NCI-H460 (cell line): ENCODE measurements at places on chromosomes 16 and 17. TPM values are rescaled to one million over a fixed set of nuclear protein-coding genes. Genes with fewer than 3 reads are reported as not detected.

The ATP2C2 gene
- total RNA-seq = not detected in 2 replicates

- DNase-seq = no peak
Measured at GRCh38 chr17:57485916-57486881, 229.9 kb downstream of the MSI2 start.

The HOXB9 gene
- total RNA-seq = 22.2 and 24.7 TPM in 2 replicates

GRCh38 chr16:2842340-2843000, 12.4 kb downstream of the ZG16B start:
- DNase-seq = no peak

DNA sequence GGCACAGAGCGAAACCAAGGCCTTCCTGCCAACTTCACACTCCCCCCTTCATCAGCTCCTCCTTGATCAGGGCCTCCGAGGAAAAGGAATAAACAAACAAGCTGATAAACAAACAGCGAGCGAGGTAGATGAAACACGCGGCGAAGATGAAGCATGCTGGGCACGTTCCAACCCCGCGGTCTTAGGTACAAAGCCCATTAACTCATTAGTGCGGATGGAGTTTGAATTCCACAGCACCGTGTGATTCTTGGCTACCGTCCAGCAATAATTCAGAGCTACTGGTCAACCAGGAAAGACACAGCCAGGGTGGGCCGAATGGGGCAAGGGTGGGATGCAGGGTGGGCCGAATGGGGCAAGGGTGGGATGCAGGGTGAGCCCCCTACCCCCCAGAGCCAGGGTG, 67.3 kb downstream of the RBFOX3 start:
- no peak for DNase-seq

DNA sequence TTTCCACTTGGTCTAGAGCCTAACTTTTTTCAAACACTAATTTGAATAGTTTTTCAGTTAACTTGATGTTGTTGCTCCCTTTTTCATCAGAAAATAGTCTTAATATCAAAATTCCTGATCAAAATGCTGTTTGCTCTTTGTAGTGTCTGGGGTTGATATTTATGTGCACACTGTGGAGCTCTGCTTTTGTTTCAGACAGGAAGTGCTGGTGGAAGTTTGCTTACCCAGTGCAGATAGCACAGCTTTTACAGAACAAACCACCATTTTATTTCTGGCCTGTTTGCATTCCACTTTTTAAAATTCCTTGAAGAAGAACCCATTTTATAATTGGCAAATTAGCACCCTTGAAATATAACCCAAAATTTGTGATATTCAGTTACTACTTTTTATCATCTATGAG, 125.4 kb downstream of the MRTFB start:
- DNase-seq = no peak

The CARD14 gene
- 0.46 and 0.62 TPM in 2 replicates for total RNA-seq

DNA sequence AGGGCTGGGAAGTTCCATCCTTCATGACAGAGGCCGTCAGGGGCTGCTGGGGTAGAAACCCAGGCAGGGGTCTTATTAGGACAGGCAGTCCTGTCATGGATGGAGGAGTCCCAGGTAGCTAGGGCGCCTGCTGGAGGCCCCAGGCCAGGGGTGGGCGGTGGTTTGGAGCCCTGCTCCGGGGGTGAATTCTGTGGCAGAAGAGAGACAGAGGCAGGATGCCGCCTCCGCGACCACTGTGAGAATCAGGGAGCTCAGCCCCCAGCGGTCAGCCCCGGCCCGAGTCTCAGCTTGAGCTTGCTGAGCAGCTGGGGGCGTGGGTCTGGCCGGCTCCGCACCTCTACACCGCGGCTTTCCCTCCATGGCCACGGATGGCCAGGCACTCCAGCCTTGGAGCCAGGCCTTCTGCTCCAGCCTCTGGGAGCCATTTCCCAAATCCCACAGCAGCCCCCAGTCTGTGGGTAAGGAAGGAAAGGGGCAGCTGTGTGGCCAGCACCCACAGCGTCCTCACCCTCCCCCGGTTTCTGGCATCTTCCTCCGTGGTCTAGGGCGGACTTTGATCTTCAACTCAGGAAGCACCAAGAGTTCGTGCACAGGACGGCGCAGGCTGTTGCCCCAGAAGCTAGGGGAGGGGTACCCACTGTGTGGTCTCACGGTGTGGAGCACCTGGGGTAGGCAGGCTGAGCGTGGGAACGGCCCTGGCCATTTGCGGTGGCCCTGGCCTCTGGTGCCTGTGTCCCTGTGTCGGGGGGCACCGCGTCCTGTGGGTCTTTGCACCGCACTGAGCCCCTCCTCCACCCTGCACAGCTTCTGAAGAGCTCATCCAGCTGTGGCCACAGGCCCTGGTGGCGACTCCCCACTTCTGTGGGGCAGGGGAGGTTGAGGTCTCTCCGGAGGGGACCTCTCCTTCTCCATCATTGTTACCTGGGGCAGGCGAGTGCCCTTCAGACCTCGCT, 14.1 kb downstream of the CD7 start:
- no peak for DNase-seq

- no peak for DNase-seq
Measured at GRCh38 chr17:3904501-3904900, 11.6 kb upstream of the CAMKK1 start.

The KRTAP9-8 gene
- total RNA-seq = not detected in 2 replicates

DNA sequence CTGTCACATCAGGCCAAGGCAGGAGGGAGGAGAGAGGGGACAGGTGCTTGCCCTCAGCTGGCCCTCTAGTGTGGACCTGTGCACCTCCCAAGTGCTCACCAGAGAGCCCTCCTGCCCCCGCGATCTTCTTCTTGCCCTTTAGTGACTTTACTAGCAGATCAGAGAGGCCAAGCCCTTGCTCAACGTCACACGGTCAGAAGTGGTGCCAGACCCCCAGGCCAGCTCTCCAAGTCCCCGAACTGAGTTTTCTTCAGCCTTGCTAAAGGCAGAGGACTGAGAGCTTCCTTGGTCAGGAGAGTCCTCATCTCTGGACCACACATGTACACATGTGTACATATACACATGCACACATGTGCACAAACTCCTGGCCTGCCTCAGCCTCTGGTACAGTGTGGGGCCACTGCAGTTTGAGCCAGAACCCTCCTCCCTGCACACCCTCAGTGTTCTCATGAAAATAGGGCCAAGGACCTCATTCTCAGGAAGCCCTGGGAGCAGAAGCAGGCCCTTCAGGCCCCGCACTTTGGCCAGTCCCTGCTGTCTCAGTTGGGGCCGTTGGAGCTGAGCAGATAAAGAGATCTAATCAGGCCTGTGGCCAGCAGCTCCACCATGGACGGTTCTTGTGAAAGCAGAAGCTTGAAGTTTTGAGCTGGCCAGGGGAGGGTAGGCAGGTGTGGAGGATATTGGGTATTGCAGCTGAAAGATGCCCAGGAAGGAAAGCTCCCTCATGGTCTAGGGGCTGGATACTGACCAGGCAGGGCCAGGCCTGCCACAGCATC, 7.4 kb upstream of the EPX start:
- no peak for DNase-seq

The MT3 gene
- total RNA-seq = not detected in 2 replicates

DNA sequence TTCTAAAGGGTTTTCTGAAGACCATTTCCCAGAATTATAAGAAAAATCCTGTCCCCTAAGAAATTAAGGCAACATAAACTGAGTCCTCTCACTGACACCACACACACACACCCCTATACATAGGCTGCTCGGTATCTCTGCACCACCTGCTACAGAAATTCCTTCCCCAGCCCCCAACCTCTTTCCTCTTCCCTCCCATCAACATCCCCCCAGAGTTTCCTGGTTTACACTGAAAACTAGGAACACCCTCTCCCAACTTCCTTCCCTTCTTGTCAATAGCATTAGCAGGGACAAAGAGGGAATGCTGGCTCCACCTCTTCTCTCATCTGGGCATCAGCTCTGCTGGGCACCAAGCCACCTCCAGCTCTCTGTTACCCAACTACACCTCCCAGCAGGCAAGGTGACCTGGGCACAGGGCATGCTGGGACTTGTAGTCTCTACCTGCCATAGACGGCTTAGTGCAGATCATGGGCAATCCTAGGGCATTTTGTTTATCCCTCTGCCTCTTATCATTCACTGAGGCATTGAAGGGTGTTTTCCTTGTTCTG, 15.7 kb downstream of the CAVIN1 start:
- no peak for DNase-seq

- DNase-seq = no peak
Measured at GRCh38 chr17:55776271-55776670, 25.4 kb downstream of the PCTP start.

DNA sequence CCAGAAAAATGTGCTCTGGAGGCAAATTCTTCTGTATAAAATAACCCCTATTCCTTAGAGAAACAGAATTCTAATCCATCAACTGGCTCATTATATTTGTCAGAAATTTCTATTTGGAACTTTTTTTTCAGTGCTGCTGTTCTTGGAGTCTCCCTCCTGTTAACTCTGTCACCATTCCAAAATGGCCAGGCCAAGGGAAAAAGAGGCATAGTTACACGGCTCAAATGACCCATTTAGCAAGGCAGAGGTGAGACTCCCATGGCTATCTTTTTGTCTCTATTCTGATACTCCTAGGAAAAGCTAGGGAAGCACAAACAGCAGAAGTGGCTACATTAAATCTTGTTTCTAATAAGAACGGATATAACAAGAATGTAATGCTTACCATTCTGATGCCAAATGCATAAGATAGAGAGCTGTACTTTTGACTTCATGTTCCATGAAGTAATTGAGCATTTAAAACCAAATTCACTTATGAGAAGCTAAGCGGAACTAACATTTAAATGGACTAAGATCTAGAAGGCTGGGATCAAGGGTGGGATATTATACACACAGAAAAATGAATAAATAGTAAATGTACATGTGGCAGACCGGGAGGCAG, 64.4 kb upstream of the CORO6 start:
- DNase-seq = no peak

DNA sequence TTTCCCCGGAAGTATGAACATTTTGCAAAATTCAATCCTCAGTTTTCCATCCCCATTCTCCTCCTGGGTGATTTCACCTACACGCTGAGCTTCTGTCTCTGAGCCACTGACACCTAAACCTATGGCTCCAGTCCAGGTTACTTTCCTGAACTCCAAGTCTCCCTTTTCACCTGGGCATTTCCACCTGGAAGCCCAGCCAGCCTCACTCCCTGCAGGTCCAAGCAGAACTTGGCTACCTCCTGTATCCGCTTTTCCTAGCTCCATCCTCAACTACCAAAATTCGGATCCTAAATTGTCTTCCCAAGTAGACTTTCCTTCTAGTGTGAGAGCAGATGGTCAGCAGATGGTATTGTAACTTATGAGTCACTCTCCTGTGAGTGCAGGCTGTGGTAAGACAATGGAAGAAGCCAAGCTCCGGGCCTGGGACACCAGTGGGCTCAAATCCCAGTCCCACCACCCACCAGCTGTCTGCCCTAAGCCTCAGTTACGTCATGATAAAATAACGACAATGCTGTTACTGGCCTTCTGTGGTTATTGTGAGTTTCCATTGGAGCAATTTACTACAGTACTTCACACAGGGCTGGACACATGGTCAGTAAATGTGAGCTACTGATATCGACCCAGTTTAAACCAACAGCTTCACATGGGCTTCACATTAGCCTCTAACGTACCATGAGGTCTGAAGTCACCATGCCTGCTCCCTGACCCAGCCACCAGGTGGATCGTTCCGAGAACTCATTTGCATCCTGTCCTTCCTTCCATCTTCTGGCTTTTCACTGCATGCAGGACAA, 33.3 kb downstream of the PECAM1 start:
- DNase-seq = no peak

DNA sequence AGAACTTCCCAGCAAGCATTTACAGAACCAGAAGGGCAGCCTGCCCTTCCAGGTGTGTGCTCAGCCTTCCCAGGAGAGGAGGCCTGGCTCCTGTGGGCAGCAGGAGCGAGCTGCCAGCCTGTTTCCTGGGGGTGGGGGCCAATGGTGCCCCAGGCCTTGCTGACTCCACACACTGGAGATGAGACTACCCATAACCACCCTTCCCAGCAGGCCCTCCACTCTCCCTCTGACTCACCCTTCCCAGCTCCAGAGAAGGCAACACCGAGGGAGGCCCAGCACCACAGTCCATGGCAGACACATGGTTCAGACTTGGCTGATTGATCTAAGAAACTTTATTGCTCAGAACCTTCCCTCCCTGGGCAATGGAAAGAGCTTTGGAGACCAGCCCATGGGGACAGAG, 1.8 kb upstream of the PRSS53 start:
- no peak for DNase-seq

DNA sequence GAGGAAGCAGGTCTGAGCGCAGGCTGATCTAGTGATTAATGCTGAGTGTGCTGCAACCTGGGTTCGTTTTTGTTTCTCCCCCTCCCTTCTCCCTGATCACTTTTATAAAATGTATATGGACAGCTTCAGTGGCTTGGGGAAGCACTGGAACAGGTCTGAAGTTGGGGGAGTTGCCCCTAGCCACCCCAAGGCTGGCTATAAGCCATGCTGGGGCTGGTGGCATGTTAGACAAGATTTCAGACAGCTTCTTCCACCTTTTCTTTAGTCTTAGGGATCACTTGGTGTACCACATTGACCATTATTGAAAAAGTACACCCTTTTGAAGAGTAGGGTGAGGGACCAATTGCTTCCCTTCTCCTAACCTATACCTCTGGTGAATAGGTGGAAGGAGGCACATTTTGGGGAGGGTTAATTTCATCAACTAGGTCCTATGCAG, 3.8 kb upstream of the VAC14 start:
- DNase-seq = no peak

The SERPINF2 gene
- total RNA-seq = 0.09 TPM in 1 of 2 replicates, not detected in the other

The AIPL1 gene
- total RNA-seq = not detected in 2 replicates

- no peak for DNase-seq
Measured at GRCh38 chr16:79714440-79714839, 113.9 kb upstream of the MAF start.

The FAM20A gene
- total RNA-seq = 0.10 TPM in 1 of 2 replicates, not detected in the other

DNA sequence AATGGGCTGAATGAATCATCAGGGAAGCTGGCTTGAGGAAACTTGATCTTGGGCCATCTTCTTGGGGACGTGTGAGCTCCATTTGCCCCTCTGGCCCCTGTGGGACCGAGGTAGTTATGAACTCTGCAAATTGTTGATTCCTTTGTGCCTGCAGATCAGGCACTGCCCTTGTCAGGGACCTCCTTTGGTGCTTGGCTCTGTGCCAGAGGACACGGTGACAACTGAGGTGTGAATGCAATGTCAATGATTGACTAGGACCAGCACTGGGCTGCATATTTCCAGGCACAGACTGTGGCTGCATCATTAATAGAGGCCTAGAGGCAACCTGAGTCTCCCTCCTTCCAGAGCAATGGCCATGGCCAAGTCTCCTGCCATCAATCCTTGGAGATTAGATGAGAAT, 23.8 kb downstream of the PDILT start:
- DNase-seq = no peak

- no peak for DNase-seq
Measured at GRCh38 chr17:1467898-1468492, 12.0 kb upstream of the CRK start.

GRCh38 chr16:2761472-2761871, 9.0 kb downstream of the SRRM2 start:
- no peak for DNase-seq

- DNase-seq = no peak
Measured at GRCh38 chr17:40095944-40096791, 4.2 kb downstream of the NR1D1 start.

GRCh38 chr16:60818465-60818864, 1217.8 kb downstream of the CDH8 start:
- no peak for DNase-seq

The WFIKKN2 gene
- total RNA-seq = not detected in 2 replicates
